ENCODE measurements at places on chromosomes 12 and 14.

DNA sequence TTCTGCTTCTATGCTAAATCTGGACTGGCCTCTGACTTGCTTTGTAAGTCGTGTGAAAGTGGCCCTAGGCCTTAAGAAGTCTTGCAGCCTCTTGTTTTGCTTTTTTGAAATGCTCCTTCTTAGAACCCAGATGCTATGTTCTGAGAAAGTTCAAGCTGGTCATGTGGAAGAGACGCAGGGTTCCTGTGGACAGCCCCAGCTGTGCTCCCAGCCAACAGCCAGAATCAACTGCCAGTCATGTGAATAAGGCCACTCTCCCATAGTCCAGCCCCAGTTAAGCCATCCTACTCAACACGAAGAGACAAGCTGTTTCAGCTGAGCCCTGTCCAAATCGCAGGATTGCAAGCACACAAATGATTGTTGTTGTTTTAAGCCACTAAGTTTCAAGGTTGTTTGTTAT, 37.3 kb upstream of the TBPL2 start:
- no peak for DNase-seq

- no peak for DNase-seq
Measured at GRCh38 chr14:92437729-92438285, 75.8 kb upstream of the RIN3 start.

DNA sequence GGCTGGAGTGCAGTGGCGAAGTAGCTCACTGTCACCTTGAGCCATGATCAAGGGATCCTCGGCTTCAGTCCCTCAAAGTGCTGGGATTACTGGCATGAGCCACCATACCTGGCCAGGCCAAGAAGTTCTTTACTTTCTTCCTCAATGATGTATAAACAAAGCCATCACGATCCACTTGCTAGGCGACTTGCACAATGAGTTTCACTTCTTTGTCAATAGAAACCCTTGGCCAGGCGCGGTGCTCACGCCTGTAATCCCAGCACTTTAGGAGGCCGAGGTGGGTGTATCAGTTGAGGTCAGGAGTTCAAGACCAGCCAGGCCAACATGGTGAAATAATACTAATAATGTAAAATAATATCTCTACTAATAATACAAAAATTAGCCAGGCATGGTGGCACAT, 14.4 kb upstream of the SPSB2 start:
- no peak for DNase-seq

GRCh38 chr12:6758506-6759095, 5.7 kb upstream of the MLF2 start:
- DNase-seq, result no peak

- no peak for DNase-seq
Measured at GRCh38 chr12:85281636-85282312, 1.8 kb downstream of the ALX1 start.

DNA sequence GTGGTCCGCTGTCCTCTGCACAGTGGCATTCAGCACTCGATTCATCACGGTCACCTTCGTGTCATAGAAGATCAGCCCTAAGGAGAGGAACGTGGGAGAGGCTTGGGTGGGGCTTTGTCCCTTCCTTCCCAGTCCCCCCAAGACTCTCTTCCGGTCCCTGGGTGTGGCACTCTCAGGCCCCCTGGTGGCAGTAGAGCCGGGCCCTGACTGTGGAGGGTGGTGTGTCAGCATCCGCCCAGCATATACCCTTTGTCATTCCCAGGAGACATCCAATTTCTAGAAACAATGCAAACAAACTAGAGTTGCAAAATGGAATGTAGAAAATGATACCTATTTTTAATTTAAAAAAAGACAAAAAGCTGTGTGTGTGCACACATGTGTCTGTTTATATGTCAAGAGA, 45.0 kb downstream of the TRAFD1 start:
- no peak for DNase-seq

DNA sequence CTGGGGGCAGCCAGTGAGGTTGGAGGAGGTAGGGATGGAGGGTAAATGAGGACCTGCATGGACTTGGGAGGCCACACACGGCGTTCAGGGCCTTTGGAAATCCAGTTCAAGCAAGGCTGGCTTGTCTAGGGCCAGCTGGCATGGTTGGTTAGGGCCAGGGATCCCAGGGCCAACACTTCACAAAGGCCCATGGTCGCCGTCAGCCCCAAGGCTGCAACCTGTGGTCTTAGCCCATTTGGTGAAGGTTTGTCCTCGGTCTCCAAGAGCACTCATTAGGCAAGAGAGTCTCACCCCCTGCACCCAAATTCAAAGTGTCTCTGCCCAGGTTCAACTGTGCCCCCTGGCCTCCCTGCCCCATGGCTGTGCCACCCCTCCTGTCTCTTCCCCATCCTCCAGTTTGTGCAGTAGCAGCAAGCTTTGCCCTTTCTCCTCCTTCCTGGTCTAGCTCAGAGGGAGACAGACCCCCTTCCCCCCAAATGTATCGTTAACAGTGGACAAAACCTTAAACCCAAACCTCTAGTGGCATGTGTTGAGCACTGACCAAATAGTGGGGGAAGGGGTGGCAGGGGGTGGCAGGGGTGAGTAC, 94.1 kb downstream of the NINJ2 start:
- DNase-seq, result no peak

DNA sequence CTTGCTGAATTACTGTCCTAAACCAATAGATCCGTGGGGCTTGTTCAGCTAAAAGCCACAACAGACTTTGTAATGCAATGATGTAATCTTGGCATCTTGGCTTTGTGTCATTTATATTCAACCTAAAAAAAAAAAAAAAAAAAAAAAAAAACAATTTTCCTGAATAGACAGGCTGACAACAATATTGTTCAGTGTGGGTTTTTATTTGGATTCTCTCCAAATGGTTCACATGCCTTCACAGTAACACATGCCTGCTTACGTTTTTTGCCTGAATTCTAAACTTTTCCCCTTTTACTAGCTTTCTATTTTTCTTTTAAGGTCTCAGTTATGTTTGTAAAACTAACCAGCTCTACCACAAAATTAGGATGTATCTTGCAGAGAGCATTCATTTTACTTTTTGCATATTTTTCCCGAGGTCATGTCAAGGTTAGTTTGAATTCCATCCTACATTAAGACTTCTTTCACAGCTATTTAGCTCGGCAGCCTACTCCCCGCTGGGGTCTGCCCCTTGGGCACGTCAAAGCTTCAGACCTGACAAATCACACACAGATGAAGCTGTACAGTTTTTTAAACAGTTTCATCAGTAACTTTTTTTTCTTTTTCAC, 213.7 kb upstream of the NPAS3 start:
- DNase-seq, result no peak

GRCh38 chr14:63992858-63993257, 140.1 kb downstream of the SYNE2 start:
- DNase-seq, result no peak

- no peak for DNase-seq
Measured at GRCh38 chr12:103908877-103909276, 21.3 kb upstream of the HSP90B1 start.

Measured in RCC 7860 (cell line).